Activated naive CD8-positive, alpha-beta T cell treated with anti-CD3 and anti-CD28 coated beads, Interleukin-2, amount 10 ng/mL, durations not matched to agents 7 days and 5 days (primary cell): ENCODE measurements at places on chromosomes 12 and 14.

DNA sequence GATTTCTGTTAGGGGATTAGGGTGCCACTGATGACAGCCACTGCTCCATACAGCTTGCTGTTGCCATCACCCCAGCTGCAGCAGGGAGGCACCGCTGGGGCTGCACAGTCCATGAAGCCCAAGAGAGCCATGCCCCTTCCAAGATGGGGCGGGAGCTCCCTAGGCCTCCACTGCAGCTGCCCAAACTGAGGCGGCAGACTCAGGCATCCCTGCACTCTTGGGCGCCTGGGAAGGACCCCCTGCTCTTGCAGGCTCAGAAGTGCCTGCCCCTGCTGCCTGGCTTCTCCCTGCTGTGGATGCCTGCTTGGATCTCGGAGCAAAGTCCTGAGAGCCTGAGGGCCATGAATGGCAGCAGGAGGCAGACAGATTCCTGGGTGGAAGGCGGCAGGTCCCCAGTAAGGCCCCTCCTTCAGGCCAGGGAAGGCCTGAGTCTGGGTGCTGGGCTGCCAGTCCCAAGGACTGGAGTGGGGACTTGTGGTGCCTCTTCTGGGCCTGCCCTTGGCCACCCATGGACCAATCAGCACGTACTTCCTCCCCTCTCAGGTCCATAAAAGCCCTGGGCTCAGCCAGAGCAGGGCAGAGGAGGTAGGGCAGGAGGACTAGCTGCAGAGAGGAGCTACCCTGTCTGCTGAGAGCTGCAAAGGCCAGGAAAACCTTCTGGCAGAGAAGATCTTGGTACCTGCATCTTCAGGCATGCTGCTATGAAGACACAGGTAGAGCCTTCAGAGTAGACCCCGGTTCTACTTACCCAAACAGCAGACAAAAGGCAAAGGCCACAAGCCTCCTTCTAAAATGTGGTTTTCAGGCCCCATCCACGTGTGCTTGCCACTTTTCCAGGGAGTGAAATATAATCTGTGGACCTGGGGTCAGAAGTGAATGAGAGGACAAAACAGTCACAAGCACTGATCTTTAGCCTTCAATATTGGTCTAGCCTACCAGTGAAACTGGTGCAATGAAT is 30.0 kb upstream of the STK38L start:
- DNase-seq = no peak

GRCh38 chr12:11607313-11608081 is 42.0 kb upstream of the ETV6 start:
- no peak for DNase-seq

DNA sequence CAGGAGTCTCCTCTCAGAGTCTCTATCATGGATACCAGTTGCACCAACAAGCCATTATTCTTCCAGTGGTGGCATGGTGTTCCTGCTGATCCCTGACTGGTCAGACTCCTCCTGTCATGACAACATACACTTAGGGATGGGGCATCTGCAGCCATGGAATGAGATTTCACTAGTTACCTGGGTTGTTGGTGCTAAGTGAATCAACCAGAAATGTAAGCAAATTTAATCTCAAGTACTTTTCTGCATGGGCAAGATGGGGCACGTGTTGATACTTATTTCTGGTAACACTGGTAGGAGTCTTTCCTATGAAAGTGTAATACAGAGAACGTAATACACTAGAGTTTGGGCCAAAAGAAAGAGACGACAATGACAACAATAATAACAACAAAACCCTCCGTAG is 211.5 kb upstream of the FOXN3 start:
- no peak for DNase-seq

DNA sequence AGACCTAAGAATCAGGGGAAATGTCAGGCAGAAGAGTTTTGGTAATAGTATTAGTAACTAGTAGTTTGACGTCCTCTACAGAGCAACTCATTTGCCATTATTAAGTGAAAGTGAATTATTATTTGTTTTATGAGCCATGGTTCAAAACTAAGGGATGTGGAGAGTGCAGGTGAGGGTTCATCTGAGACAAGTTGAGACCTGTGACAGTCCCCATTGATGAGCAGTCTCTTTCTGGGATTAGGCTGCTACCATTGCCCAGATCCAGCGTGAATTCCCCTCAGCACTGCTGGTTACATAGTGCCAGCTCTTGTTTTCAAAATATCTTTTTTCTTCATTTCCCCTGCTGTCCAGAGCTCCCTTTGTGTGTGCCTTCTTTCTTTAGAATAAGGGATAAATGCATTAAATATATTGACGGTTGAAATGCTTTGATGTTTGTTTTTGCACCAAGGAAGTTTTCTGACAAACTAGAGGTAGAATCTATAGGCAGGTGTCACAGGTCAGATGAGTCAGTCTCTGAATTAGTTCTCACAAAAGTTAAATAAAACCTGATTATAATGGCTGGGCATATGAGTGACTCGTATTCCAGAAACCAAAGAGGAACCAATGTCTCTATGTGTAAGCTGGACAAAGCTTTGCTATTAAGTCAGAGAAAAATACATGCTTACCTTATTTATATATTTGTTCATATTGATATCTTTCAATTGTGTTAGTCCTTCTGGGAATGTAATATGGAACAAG is 381.4 kb downstream of the TMEM117 start:
- DNase-seq = no peak

DNA sequence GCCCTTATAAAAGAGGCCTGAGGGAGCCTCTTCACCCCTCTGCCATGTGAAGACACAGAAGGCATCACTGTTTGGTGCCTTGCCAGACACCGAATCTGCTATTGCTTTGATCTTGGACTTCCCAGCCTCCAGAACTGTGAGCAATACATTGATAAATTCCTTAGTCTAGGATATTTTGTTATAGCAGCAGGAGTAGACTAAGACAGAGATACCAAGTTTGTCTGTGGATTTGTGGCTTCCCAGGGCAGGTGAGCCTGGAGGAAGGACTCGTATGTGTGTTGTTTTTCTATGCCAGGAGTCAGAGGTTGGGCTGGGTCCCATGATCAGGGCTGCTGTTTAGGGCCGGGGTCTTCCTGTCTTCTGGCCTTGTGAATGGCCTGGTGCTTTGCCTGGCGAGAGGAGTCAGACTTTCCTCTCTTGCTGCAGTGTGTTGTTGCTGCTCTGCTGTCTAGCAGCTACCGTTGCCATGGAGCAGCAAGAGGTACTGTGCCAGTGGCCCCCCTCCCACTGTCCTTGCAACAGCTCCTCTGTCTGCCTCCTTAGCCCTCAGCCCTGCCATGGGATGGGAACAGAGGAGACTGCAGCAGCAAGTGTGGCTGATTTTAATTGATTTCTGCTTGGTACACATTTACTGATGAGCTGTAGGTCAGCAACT is 111.2 kb downstream of the CHST11 start:
- no peak for DNase-seq

- no peak for DNase-seq
Measured at GRCh38 chr14:67285876-67286452, 44.7 kb downstream of the PALS1 start.
